ENCODE measurements at places on chromosomes 16 and 17.

GRCh38 chr16:1434644-1435592 lies 4.0 kb downstream of the PERCC1 start:
- no peak for DNase-seq

DNA sequence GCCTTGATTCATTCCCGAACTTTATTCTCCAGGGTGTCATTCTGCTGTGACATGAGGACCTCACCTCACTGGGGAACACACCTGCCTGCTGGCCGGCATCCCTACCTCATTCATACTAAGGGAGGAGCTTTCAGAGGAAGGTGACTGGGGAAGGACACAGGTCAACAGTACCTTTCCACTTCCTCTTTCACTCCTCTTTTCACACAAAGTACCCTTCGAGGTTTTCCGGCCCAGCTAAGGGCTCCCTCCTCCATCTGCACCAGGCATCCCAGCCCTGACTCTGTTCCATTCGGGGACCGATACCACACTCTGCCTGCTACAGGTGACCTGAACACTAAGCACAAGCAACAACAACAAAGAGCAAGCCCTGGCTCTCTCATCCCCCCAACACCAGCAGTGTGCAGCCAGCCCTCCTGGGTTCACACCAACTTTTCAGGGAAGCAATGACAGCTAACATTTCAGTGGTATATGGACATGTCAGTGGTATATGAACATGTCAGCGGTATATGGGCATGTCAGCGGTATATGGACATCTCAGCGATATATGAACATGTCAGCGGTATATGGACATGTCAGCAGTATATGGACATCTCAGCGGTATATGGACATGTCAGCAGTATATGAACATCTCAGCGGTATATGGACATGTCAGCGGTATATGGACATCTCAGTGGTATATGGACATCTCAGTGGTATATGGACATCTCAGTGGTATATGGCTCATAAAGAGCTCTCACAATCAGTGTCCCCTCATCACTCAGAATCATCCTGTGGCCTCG lies 16.0 kb downstream of the TRIM25 start:
- DNase-seq: no peak

- no peak for DNase-seq
Measured at GRCh38 chr17:79988185-79988971, 47.3 kb downstream of the TBC1D16 start.

DNA sequence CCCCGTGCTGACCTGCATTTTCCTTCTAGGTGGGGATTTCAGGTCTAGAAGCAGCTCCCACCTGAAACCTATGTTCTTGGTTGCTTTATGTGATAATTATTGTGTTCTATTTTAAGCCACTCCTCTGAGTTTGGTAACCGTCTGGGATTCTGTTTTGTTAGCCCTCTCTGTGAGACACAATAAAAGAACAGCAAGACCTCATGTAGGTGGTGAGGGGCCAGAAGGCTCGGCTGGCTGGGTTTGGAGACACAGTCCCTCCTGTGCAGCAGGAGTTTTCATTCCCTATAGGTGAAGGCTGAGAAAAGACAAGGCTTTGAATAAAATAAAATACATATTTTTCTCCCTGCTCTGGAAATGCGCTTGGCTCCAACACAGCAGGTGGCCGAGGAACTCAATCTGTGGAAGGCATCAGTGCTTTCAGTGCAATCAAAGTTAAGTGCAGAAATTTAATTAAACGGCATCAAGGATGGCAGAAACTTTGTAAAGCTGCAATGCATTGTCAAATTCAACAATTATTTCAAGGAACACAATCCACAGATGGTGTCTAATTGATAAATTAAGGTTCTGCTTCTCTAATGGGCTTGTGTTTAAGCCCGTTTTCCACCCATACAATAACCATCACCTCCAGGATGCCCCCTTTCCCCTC lies 107.8 kb downstream of the MSI2 start:
- no peak for DNase-seq

- DNase-seq: no peak
Measured at GRCh38 chr17:77498791-77499698, 358.3 kb downstream of the SEC14L1 start.

- no peak for DNase-seq
Measured at GRCh38 chr17:38742411-38743308, 5.5 kb downstream of the PCGF2 start.

- no peak for DNase-seq
Measured at GRCh38 chr16:17302214-17302613, 168.5 kb downstream of the XYLT1 start.

- DNase-seq: peak; percentile 64
Measured at GRCh38 chr17:48026502-48027321, 10.9 kb downstream of the COPZ2 start.

DNA sequence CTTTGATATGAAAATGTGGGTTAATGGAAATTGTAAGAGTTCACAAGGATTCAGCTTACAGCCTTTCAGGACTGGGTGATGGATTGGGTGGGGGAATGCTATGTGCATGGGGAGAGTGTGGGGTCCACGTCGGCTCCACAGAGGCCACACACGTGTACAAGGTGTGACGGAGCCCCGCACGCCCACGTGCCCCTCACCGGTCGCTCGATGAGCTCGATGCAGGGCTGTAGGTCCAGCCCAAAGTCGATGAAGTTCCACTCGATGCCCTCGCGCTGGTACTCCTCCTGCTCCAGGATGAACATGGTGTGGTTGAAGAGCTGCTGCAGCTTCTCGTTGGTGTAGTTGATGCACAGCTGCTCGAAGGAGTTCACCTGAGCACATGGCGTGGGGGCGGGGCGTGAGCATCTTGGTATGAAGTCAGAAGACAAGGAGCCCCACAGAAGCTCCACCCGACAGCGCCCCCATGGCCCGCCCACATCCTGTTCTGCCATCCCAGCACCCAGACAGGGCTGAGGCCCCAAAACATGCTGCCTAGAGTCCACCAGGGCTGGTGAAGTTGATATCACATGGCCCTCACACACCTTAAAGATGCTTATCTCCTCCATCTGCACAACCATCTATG lies 99.1 kb downstream of the MYH11 start:
- DNase-seq: no peak

GRCh38 chr16:28880589-28880915 lies 2.3 kb downstream of the ATP2A1 start:
- no peak for DNase-seq

GRCh38 chr16:23500212-23500861 lies 10.0 kb downstream of the GGA2 start:
- DNase-seq: no peak
